Stimulated activated CD8-positive, alpha-beta memory T cell treated with anti-CD3 and anti-CD28 coated beads, Interleukin-4, amount 100 ng/mL, for 48 hours (primary cell): ENCODE measurements at places on chromosomes 11 and 22.

DNA sequence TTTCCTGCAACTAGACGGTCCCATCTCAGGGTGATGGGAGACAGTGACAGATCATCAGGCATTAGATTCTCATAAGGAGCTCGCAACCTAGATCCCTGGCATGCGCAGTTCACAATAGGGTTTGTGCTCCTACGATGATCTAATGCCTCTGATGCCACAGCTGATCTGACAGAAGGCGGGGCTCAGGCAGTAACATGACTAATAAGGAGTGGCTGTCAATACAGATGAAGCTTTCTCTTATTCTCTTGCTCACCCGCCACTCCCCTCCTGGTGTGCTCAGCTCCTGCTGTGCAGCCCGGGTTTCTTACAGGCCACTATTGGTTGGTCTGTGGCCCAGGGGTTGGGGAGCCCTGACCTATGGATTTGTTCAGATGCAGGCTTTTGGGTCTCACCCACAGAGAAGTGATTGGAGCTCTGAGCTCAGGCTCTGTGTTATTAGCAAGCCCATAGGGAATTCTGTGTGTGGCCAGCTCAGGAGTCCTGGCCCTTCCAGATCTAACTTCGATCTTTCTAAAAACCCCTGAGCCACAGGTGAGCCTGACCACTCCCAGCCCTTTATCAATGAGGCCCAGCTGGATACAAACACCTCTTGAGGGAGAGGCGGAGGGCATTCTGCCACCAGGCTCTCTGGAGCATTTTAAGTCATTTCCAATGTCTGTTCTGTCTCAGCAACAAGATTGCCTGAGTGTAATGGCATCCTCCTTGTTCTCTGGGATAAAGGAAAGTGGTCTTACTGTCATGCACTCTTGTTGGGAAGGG is 351.8 kb downstream of the BUD13 start:
- DNase-seq = no peak

DNA sequence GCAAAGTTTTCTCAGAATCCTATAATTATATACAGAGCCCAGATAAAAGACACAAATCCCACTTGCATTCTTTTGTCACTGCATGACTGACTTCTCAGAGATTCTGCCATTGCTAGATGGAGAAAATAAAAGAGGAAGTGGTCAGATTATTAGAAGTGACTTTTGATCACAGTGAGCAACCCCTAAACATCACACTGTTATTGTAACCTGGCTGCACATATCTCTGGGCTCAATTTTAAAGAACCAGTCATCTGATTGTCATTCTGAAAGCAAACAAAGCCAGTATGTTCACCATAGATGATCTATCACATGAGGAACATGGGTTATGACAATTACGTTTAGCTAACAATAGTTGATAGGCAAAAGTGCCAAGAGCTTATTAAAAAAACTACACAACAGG is 47.8 kb downstream of the COPB1 start:
- DNase-seq = no peak

DNA sequence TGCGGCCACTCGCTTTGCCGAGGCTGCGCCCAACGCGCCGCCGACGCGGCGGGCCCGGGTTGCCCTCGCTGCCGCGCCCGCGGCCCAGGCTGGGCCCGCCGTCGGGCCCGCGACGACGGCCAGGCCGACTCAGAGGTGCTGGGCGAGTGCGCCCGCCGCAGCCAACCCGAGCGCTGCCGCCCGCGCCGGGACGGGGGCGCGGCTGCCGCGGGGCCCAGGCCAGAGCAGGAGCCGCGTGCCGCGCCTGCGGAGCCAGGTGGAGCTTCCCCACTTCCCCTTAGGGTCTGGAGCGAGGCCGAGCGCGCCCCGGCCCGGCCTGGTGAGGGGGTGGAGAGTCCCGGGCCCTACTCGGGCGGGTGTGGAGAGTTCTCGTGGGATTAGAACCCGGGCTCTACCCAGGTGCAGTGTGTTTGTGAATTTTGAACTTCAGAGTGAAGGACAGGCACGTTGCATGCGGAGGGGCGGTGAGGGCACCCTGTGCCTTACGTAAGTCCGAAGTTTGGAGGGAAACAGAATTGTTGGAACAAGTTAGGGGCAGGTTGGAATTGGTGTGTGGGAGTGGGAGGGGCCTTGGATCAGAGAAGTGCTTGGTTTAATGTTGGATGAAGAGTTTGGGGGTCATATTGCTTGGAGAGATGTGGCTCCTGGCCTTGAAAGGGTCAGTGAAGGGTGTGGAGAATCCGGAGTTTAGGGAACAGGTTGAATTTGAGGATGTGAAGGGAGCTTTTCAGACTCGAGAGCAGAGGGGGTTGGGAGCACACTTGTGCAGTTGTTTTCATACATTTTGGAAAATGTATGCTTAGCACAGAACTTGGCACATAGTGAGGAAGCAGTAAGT is 697 bp downstream of the RNF169 start:
- DNase-seq = peak; percentile 63

DNA sequence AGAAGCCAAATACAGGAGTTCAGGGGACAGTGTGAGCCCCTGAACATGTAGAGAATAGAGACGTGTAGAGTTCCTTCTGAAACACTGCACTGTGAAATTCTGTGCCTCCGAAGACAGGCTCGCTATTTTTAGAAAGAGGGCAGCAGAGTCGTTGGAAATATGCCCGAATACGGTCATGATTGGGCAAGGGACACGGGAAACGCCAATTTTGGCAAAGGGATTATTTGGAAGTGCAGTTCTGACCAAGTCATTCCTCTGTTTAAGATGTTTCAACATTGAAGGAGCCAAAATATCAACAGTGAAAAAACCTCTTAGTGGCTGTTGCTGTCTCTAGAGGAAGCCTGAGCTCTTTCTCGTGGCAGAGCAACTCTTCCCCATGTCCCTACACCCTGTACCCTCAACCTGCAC is 9.5 kb upstream of the CBX6 start:
- no peak for DNase-seq

DNA sequence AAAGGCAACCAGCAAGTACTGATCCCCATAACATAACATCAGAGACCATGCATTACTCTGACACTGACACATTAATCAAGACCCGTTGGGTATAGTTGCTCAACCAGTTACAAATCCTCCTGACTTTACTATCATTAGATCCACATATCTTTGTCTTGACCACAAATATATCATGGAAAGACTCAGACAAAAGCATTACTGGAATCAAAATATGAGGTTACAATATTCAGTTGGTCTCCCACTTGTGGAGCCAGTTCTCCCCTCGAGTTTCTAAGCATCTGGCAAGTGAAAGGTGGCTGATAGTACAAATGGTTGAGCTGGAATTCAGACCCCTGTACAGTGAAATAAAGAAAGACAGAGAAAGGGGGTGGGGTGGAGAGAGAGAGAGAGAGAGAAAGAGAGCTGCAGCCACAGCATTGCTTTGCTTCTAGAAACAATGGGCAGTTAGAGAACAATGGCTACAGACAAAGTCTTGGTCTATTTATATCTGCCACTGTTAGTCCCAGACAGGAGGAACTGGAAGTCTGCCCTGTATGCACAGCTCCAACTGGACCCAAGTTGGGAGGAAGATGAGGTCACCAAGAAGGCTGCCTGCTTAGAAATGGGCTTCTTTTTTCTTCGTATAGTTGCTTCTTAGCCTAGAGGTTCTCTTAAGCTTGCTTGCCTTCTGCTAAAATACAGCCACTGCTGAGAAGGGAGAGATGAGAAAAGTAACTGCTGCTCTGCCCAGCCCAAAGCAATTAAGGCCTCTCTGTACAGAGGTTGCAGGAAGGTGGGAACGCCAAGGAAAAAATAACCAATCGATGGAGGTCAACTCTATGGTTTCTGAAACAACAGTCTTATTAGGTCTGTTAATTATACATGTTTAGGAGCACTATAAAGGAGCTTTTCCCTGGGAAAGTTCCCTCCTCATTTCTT is 85.5 kb downstream of the ETS1 start:
- DNase-seq = no peak

DNA sequence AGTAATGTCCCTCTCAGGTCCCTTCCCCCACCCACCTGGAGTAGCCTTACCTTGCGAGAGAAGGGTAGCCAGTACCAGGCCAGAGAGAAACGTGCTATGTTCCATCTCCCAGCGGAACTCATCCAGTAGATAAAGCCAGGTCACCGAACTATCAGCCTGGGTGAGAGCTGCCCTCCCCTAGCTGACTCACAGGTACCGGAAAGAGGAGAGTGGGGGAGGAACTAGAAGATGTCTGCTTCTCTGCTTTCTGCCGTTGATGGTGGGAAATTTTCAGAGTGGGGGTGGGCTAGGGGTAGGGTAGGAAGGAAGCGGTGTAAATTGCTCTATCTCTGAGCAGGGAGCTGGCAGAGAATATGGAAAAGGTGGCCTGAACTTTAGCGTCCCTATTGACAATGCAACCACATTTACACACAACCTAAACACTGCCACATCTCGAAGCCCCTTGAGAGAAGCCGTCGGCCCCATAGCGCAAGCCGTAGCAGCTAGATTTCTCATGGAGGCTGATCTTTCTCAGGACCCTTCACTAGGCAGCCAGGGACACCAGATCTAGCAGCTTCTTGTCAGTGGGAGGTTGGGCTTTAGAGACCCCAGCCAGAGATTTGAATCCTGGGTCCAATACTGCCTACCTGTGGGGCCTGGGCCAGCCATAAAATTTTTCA is at the start of gene CD3D:
Gene CD3D, minus strand, starts transcription at position 203 of the 659 bp plus-strand sequence. Its CDS starts 98 bp downstream, at position 105.
- DNase-seq = peak; percentile 74

GRCh38 chr22:45638834-45639746 is 32.5 kb upstream of the ATXN10 start:
- DNase-seq = no peak

DNA sequence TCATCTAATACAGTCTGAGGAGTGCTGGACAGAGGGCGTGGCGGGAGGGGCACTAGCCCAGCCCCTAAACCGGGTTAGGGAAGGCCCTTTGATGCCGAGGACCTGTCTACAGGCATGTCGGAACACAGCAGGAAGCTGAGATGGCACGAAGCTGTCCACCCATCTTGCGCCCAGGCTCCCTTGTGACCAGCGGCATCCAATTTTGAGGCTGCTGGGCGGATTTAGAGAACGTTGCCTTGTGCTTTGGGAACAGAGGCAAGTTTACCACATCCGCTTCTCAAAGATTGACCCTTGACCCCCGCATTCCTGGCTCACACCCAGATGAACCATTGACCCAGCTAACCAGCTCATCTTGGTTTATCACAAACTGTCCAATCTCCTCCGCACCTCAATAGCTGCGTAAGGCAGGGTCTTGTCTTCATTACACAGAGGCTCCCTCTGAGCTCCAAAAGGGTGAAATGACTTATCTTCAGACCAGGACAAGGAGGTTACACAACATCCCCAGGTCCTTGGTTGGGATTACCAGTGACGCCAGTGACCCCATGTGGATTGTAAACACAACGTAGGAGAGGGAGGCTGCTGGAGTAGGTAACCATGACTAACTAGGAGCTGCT is 4.5 kb downstream of the FAM83F start:
- no peak for DNase-seq

- no peak for DNase-seq
Measured at GRCh38 chr22:17915676-17916075, 108.7 kb downstream of the MICAL3 start.

DNA sequence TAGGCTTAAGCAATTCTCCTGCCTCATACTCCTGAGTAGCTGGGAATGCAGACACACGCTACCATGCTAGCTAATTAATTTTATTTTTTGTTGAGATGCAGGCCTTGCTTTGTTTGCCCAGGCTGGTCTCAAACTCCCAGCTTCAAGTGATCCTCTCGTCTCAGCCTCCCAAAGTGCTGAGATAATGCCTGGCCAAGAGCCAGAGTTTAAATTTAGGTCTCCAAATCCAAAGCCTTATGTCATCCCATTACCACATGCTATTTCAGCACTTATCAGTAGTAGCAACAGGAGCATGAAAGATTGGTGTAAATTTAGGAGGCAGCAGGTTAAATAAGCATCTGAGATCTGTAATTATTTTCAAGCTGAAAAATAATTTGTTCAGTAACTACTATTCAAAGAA is 326.1 kb upstream of the ANO5 start:
- no peak for DNase-seq

- DNase-seq = peak; percentile 9
Measured at GRCh38 chr22:47209547-47210023, 447.1 kb downstream of the TBC1D22A start.

DNA sequence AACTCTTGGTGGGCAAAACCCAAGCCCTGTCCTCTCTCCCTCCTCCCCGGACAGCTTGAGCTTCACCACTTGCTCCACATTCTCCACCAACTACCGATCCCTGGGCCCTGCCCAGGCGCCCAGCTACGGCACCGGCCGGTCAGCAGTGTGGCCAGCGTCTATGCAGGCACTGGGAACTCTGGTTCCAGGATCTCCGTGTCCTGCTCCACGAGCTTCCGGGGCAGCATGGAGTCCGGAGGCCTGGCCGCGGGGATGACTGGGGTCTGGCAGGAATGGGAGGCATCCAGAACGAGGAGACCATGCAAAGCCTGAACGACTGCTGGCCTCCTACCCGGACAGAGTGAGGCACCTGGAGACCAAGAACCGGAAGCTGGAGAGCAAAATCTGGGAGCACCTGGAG is 68.9 kb upstream of the RTL6 start:
- peak; percentile 11 for DNase-seq

DNA sequence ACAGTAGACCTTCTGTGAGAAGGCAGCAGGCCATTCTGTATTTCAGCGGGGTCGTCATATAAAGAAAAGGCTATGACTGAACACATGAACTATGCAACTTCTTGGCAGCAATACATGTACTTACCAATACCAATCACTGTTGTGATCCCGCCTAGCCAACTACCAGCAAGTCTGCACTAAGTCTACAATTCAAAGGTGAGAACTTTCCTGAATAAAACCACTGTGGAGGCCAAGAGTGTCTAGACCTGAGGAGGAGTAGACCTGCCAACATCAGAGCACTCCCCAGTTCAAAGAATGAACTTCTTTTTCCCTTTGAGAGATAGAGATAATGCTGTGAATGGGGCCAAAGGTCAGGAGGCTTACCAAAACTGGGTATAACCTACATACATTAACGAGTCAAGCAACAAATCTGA is 108.2 kb downstream of the SIK3 start:
- no peak for DNase-seq

- DNase-seq = peak; percentile 50
Measured at GRCh38 chr22:19448076-19448607, 631 bp upstream of the C22orf39 start.

GRCh38 chr11:27618281-27618915 is 81.9 kb downstream of the BDNF start:
- no peak for DNase-seq

- DNase-seq = no peak
Measured at GRCh38 chr22:50218996-50219727, 18.4 kb downstream of the SELENOO start.

- DNase-seq = no peak
Measured at GRCh38 chr11:103112364-103112763, 3.1 kb downstream of the DYNC2H1 start.

GRCh38 chr11:71454470-71455113 is 1.6 kb downstream of the NADSYN1 start:
- no peak for DNase-seq
